ENCODE measurements at places on chromosomes 4 and X.
A peak's percentile ranks its signal among the peaks of the same experiment; 100 is the strongest.

- no peak for DNase-seq
Measured at GRCh38 chr4:139622901-139623381, 42.7 kb upstream of the MGST2 start.

DNA sequence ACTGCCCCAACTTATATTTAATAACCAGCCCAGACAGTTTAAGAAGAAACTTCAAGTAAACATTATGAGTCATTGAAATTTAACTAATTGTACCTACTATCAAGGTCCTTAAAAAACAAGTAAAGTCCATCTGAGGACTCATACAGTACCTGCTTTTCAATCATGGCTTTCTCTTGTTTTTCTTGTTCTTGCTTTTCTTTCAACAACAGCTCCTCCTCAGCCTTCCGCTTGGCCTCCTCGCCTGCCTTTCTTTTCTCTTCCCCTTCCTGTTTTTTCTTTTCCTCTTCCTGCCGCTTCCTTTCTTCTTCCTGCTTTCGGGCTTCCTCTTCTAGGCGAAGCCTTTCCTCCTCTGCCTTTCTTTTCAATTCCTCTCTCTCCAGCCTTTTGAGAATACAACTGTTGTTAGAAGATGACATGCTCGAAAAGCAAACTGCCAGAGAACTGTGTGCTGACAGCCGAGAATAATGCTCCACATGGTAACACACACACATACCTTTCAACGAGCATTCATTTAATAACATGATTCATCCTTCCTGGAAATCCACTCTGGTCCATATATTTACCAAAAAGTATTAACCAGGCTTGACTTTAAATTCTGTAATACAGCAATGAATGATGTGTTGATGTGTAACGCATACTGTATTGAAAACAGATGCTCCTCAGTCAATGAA is 25.2 kb upstream of the BCLAF3 start:
- DNase-seq, result no peak

GRCh38 chr4:101205916-101206315 is 141.4 kb downstream of the PPP3CA start:
- no peak for DNase-seq

DNA sequence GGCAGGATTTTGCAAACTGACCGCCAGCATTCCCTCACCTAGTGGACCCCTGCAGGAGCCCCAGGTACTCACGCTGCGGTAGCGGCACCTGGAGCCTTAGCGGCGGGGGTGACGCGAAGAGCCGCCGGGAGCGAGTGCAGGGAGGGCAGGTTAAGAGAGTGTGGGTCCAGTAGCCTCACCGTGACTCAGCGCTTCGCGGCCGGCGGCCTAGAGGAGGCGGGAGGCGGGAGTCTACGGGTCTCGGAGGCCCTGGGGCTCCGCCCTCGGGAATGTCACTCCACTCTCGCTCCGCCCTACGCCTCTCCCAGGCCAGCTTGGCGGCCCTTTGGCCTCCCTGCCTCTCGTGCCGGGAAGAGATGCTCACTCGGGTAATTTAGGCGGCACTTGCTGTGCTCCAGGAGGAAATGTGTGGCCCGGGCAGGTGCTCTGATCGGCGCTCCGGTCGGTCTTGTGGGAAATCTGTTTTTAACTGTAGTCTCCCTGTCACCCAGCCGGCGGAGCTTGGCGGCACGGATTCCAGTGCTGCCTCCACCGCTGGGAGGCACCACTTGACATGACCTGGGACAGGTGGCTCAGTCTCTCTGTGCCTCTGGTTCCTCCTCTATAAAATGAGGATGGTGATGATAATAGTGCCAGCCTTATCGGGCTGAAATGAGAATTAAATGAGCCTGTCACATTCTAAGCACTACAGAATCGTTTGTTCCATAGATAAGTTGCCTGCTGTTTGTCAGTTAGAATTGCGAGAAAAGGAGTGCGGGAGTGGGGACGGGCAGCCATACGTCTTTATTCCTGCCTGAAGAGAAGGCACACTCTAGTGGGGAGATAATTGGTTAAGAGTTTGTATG is at the start of gene PIR:
Gene PIR (minus strand): TSS at position 216 of the 845 bp plus-strand sequence. CDS start 2,076 bp downstream, outside the sequence.
- peak; percentile 2 for DNase-seq

GRCh38 chrX:1336948-1337779 is 579 bp downstream of the IL3RA start:
- no peak for DNase-seq

DNA sequence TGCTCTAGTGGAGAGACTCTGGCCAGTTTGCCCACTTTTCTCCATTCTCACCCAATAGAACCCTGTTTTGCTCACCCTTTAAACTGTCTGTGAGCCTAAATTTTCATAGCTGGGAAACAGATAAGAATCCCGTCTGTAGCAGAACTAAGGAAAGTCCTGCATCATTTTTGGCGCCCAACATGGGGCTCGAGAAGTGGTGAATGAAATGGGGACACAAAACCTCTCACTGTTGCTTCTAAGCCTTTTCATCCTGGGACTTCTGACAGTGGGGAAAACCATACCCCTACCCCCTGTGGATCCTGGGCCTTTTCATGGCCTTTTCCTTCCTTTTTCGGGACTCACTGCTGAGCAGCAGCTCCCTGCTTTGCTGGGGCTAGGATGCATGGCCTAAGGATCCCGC is 189.9 kb downstream of the INPP4B start:
- DNase-seq, result no peak

DNA sequence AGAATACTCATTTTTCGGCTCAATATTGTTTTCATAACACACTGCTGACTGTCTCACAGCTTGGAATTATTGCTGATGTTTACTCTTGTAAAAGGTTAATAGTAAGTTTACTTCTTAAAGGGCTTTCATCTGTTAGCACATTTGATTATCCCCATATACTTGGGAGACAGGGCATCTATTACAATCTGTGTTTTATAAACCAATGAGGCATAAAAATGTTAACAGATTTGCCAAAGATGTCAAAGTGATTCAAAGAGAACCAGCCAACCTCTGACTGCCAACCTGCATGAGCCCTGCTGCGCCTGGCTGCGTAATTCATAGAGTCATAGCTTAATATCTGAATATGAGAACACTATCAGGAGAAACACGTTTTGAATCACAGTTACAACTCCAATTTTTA is 665.6 kb downstream of the TRIML1 start:
- no peak for DNase-seq

GRCh38 chr4:45518832-45519231 is 605.0 kb downstream of the GABRG1 start:
- DNase-seq, result no peak

GRCh38 chr4:1883583-1883982 is 12.4 kb downstream of the NSD2 start:
- DNase-seq, result no peak

DNA sequence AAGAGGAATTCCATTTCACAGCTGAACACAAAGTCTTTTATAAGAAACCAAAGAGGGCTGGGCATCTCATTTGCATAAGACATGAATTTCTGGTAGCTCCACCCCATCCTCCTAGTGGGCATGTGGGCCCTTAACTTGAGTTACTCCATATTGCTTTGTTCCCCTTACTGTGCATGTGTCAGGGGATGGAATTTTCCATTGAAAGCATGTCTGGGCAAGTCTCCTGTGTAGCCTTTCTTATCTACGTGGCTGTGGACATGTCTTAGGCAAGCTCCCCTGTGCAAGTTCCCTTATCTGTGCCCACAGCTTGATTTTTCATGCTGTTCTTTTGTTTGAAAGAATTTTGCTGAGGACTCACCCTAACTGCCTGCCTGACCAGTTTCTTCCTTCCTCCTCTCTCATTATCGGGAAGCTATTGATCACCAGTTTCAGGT is 123.5 kb upstream of the JADE1 start:
- DNase-seq, result no peak

All from stimulated activated CD8-positive, alpha-beta memory T cell treated with anti-CD3 and anti-CD28 coated beads, Interleukin-15, amount 100 ng/mL, for 1 hour (primary cell).